Glomerular endothelial cell (primary cell): ENCODE measurements at places on chromosomes 7 and 10.
A peak's percentile ranks its signal among the peaks of the same experiment; 100 is the strongest.

DNA sequence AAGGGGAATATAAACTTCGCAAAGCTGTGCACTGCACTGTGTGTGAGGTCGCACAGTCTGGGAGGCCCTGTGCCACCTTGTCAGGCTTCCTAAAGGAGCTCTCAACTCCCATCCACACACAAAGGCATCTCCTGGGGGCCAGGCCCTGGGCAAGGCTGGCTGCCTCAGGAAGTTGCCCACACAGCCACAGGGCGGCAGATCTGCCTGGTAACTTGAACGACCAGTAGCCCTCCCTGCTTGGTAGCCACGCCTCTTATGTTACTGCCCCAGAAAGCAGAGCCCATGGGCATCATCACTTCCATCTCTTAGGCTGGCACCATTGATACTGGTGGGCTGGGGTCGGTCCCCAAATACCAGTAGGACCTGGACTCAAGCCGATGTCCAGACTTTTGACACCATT is 82.8 kb downstream of the HECW1 start:
- DNase-seq = no peak

DNA sequence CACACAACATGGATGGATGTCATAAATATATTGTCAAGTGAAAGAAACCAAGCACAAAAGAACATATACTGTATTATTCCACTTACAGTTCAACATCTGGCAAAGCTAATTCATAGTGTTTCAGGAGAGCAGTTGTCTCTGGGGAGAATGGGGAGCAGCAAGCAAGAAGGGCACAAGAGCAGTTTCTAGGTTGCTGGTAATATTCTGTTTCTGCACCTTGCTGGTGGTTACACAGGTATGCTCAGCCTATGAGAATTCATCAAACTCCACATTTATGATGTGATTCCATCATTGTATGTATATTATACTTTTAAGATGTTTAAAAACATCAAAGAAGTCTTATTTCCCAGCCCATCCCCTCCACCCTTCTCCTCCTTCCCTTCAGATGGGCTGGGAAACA is 18.1 kb upstream of the PALS2 start:
- no peak for DNase-seq

GRCh38 chr10:76036111-76036940 is 604.9 kb downstream of the LRMDA start:
- peak; percentile 10 for DNase-seq

- no peak for DNase-seq
Observed at GRCh38 chr7:105760551-105761447, 115.6 kb downstream of the ATXN7L1 start.

GRCh38 chr10:91742229-91742628 is 56.0 kb upstream of the TNKS2 start:
- DNase-seq = no peak
